CD4-positive, alpha-beta memory T cell (primary cell): ENCODE measurements at places on chromosomes 16 and 17.

- no peak for DNase-seq
Measured at GRCh38 chr17:8862213-8863056, 5.0 kb downstream of the PIK3R6 start.

DNA sequence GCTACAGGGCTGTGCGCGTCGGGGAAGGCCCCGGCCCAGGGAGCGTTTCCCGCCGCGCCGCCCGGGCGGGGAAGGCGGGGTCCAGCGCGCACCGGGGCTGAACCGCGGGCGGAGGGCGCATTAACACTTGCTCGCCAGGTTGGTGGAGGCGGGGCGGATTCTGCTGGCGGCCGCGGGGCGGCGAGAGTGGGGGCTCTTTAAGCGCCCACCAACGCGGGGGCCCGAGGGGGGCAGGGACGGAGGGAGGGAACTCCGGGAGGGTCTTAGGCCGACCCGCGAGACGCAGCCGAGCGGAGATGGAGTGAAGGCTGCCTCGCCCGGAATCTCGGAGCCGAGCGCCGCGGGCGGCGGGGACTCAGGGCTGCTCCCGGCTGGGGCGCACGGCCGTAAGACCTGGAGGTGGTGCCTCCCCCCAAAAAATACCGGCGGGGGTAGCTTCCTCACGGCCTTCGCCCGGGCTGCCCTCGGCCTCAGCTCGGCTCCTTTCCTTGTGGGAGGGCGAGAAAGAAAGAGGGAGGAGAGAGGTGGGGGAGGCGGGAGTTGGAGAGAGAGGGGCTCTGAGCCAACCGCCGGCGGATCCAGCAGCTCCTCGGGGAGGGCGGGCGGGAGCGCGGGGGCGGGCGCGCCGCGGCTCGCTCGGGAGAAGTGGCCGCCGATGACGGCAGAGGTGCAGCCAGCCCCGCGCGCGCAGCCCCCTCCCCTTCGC lies 415 bp upstream of the FOXF1 start:
- no peak for DNase-seq

DNA sequence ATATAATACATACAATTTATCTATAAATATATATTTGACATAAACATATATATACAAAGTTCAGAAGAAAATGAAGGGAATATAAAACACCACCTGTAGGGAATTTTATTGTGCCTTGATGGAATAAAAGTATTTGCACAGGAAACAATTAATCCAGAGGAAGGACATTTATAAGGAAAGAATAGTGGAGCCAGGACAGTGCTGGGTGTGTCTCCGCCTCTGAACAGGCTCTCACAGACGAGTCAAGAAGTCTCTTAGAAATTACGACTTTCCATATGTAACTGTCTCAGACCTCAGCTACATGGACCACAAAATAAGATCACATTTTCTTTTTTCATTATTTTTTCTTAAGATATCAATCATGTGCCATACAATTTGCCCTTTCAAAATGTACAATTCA lies 93.9 kb downstream of the TMEM114 start:
- no peak for DNase-seq

DNA sequence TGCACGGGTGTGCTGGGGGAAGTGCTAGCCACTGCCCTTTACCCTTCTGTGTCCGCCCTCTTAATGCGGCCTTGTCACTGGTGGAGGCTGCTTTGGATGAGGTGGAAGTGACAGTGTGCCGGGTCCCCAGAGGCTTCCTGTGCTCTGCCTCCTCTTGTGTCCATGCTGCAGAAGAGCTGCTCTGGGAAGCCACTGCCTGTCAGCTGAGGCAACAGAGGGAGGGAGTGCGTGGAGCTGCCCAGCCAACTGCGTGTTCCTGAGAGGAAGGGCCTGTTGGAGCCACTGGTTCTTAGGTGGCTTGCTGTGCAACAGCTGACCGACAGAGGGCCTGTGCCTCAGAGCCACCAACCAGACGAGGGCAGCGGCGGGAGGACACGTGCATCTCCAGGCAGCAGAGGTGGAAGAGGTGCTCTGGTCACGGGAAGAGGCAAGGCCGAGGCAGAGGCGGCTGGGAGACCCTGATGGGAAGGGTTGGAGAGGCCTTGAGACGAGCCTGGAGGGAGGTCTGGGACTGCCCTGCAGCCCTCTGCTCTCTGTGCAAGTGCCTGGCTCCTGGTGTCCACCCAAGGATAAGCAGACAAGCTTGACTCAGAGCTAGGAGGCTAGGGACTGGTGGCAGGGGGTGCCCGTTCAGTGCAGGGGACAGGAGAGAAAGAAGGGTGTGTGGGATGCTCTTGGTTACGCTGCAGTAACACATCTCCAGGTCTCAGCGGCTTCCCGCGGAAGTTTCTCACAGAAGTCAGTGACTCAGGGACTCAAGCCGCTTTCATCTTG lies 25.4 kb downstream of the B9D1 start:
- DNase-seq: no peak

DNA sequence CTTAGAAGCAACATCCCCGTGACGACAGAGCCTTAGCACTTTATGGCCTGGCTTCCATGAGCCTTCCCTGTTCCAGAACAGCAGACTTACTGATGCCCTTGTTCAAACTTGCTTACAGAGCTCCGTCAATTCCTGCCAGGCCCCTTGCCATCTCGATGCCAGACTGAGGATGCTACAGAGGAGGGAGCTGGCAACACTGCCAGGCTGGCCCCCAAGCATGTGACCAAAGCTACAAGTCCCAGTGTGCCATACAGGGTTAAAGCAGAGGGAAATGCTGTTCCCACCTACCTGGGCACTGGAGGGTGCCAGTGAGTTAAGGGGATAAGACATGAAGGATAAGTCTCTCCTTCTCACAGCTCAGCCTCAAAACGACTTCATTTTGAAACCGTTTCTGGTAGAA lies 33.5 kb upstream of the SREBF1 start:
- DNase-seq: no peak

DNA sequence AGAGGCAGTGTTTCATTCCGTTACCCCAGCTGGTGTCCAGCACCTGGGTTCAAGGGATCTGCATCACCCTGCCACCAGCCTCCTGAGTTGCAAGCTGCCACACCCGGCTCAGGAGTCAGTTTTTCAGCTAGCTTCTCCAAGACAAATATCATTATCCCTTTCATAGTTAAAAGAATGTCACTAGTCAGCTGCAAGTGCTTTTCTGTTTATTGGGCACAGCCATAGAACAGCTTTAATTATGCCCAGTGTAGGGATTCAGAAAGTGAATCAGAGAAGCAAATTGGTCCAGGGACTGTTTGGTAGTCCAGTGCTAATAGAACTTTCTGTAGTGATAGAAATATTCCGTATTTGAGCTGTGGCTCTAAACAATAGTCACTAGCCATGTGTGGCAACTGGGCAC lies 2.9 kb upstream of the AOC3 start:
- no peak for DNase-seq

- DNase-seq: no peak
Measured at GRCh38 chr16:26070302-26071100, 378.7 kb downstream of the HS3ST4 start.

DNA sequence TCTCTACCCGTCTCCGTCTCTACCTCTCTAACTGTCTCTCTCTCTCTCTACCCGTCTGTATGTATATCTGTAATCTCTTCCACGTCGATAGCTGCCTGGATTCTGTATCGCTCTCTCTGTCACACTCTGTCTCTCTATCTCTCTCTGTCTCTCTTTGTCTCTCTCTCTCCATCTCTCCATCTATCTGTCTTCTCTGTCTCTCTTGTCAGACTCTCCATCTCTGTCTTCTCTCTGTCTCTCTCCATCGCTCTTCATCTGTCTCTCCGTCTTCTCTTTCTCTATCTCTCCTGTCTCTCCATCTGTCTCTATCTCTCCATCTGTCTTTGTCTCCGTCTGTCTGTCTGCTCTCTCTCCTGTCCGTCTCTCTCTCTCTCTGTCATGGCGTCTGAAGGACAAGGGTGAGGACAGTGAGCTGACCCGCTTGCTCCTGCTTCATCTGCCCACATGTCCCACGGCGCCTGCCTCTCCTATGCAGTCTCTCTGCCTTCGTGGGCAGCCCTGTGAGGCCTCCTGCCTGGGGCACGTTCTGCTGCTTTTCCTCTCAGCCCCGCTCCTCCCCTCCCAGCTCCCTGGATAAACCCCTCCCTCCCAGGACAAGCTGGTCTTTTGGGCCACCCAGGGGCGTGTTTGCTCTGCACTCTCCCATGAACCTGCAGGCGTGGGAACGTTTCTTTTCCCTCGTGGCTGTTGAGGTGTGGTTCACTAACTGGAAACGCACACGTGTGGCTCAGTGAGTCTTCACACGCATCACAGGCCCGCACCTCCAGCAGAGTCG lies 18.9 kb downstream of the ACSF3 start:
- DNase-seq: no peak

DNA sequence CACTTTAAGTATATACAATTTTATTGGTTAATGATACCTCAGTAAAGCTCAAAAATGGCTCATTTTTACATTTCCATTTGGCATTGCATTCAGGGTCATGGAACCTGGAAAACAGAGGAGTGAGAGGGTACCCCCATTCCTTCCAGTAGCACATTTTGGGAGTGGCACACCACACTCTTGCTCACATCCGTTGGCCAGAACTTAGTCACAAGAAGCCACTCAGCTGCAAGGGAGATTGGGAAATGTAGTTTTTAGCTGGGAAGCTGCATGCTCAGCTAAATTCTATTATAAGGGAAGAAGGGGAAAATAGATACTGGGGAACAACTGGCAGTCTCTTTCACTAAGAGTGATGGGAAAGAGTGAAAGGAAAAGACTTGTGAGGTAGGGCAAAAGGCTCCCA lies 102.5 kb upstream of the TMEM97 start:
- no peak for DNase-seq

DNA sequence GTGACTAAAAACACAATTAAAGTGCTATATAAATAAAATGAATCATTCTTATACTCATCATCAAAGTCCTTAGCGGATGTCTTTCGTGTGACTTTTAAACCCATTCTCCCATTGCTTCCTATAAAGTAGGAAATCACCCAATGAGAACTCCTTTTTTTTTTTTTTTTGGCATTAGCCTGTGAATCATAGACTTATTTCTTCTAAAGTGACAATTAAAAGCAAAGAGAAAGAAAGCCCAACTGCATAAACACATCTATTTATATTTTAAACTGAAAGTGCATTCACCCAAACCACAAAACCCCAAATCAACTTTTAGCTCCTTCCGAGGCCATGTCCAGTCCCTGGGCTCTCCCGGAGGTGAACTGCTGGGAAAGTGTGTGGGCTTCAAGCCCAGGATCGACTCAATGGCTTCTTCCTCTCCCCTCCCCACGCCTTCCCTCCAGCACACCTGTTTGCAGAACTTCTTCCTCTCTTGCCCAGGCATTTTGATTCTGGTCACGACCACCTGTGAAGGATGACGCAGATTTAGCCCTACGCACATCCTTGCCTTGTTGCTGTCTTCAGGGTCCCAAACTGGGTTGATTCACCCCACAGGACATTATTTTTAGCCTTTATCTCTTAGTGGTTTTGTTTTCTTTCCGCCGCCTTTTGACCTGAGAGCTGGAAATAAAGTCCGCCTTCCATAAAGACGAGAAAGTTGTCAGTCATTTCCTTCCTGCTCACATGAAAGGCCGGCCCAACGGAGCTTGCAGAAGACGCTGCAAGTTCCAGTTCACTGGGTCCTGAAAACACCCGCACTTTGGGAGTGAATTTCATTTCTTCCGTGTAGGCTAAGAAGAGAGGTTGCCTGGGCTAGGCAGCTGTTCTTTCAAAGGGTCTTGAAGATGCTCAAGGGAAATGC lies 166.8 kb downstream of the MAP2K6 start:
- peak; percentile 27 for DNase-seq

DNA sequence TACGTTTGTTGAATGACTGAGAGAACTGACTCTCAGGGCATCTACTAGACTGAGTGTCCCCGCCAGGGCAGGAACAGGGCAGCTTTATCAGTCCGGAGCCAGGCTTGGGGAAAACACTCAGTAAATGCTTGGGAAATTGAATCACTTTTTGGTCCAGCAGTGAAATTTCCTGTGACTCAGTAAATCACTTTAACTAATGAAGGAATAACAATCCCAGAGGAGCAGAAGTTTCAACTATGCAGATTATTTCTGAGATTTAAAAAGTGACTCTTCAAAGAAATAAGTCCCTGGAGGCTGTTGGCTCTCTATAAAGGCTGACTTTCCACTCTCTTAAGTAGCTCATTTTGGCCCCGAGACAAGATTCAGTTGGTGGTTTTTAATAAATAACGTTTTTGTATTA lies 101.8 kb downstream of the FOXL1 start:
- DNase-seq: no peak

DNA sequence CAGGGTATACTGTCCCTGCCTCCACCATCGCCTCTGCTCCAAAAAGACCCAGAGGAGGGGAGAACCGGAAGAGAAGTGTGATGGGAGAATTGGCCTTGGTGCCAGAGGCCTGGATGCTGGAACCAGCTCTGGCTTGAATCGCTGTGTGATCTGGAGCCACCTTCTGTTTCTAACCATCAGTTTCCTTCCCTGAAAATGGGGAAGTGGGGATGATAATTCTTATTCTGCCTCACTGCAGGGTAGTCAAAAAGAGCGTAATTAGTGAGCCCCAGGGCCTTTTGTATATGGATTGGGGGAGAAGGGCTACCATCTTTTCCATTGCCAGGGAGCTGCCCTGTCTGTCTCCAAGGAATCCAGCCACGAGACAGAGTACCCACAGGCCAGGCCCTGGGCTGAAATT lies 52.2 kb downstream of the CCT6B start:
- DNase-seq: no peak

DNA sequence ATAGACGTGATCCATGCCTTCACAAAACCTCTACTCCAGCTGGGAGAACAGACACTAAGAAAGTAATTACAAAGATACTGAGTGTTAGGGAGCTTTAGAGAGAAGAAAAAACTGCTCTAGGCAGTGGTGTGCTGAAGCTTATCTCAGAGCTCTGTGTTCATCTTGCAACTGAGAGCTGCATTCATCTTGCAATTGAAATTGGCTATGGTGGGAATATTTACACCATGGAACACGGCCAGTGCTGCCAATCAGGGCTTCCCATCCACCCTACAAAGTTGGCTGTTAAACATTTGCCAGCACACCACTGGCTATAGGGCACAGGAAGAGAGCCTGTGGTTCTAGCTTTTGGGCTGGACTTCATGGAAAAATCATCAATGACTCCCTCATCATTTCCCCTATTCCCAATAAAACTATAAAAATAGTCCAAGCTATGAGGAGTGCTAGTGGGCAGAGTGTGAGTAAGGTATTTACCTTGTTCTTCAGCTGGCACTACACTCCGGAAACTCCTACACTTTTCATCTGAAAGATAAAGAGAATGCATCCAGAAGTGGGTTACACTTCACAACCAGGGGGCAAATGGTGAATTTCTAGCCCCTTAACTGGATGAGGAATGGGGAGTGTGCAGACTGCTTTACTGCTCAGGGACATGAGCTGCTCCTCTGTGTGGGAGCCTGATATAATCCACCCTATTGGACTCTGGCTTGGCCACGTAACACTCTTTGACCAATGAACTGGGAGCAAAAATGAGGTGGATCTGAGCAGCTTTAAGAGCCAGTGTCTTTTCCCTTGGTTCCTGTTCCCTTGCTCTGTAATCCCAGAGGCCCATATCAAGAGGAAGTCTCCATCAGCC lies 11.6 kb downstream of the GSG1L2 start:
- no peak for DNase-seq
